ENCODE measurements at places on chromosomes 5 and 9.

GRCh38 chr9:118162716-118163115 is 458.5 kb downstream of the TLR4 start:
- no peak for DNase-seq

GRCh38 chr5:116395631-116396203 is 178.9 kb downstream of the SEMA6A start:
- DNase-seq: no peak

- DNase-seq: no peak
Measured at GRCh38 chr9:127177231-127177630, 54.8 kb upstream of the ANGPTL2 start.

DNA sequence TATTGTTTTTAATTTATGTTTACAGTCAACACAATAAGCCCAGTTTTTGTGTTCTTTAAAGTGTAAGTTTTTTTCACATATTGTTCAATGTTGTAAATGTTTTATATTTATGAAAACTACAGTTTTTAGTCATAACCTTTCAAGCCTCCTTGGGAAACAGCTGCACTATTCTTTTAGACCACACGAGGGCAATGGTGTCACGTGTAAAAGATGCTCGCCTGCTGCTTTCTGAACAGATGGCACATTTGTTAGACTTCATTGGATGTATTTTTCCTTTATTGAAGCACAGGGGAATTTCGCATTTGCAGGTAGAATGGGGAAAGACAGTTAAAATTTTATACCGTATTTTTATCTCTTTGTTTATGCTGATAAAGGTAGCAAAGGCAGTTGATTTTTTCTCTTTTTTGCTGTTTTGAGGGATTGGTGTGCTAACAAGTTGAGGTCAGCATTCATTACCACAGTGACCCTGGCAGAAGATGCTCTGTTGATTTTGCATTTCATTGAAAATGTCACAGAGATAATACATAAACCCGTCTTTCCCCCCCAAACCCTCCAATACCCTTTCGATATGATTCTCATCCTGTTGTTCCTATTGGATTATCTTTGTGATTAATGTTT is 59.0 kb downstream of the MAT2B start:
- DNase-seq: no peak

- no peak for DNase-seq
Measured at GRCh38 chr9:126367616-126368015, 41.0 kb downstream of the MVB12B start.

DNA sequence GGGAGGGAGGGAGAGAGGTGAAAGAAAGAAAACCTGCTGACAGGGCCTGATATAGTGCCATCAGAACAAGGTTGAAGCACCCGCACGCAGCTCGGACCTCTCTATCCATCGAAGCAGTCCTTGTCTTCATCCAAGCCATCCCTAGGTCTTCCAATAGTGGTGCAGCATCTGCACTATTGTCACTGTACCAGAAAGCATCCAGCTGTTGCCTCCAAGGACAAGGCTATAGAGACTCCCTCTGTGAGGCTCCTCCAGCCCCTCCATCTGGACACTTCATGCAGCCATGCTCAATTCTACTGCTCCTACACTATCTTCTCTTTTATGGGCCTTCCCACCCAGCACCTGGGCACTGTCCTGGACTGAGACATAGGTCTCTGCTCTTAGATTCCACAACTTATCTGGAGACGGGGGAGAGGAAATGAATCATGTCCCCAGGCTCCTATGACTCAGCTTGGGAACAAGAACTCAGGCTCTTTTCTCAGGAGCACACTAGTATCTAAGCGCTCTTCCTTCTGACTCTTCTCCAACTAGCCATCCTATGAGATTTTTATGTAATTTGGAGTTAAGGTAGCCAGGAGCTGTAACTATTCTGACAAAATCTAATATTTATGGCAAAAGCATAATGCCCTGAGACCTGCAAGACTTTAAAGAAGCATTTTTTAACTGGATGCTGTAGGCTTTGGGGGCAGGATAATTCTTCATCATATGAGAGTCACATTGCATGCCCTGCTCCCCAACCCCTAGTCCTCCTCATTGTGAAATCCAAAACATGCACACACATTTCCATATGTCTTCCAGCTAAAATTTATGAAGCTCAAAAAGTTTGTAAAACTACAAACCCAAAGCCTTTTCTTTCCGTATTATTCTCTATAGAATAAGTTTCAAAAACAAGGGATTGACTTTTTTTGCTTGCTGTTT is 446.8 kb downstream of the CCDC171 start:
- no peak for DNase-seq

GRCh38 chr9:136726118-136726517 is 13.7 kb downstream of the DIPK1B start:
- no peak for DNase-seq

GRCh38 chr9:121272401-121272948 is 4.5 kb downstream of the GSN start:
- no peak for DNase-seq

GRCh38 chr5:77102549-77102948 is 15.5 kb upstream of the ZBED3 start:
- DNase-seq: no peak

DNA sequence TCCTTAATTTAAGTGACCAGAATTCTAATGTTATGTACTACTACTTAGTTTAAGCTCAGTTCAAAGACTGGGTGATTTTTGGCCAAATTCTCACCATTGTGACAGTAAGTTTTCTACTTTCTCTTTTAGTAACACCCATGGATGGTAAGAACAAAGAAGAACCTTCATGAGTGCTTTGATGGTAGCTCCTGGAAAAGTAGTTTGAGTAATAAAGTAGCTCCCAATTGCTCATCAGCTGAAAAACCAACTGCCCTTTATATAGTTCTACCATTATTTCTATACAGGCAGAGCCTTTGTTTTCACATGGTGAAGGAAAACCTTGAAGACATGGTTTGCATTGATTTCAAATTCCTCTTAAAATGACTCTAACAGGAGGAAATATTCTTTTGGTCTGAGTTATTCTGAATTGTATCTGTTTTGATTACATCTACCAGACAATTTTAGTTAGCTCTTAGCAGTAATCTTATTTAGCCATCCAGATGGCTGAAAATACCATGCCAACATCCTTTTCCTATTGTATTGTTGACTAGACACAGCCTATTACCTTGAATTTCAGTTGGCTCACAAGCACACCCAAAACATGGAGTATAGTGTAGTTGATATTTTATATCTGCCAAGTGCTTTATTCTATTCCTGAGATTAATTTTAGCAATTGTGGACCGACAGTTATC is 23.7 kb upstream of the STARD4 start:
- no peak for DNase-seq

Data from Right ventricle myocardium superior (tissue), 1 donor.